ENCODE measurements at places on chromosomes 5 and 9. TPM values are rescaled to one million over a fixed set of nuclear protein-coding genes. Genes with fewer than 3 reads are reported as not detected.

The MCIDAS gene
- 0.24 TPM for total RNA-seq

DNA sequence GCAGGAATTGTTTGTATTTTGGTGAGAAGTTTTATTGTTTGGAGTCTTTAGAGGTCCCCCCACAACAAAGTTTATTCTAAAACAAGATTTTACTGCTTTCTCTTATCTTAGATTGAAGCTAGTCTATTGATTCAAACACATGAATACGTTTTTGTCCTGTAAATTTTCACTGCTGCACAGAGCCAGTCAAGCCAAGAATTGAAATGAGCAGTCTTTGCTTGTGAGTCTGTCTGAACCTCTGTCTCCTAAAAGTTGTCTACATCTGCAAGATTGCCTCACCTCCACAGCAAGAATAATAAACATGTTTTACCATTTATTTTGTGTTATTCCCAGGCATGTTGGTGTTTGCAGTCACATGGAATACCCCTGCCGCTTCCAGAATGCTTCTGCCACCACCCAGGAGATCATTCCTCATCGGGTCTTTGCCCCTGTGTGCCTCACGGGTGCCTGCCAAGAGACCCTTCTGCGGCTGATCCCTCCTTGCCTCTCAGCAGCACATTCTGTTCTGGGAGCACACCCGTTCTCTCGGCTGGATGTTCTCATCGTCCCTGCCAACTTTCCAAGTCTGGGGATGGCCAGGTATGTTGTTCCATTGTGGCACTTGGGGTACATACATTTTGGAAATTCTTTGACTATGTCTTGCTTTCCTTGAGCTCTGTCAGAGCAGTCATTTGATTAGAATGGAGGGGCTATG, 74.1 kb downstream of the AOPEP start:
- no peak for ATAC-seq

DNA sequence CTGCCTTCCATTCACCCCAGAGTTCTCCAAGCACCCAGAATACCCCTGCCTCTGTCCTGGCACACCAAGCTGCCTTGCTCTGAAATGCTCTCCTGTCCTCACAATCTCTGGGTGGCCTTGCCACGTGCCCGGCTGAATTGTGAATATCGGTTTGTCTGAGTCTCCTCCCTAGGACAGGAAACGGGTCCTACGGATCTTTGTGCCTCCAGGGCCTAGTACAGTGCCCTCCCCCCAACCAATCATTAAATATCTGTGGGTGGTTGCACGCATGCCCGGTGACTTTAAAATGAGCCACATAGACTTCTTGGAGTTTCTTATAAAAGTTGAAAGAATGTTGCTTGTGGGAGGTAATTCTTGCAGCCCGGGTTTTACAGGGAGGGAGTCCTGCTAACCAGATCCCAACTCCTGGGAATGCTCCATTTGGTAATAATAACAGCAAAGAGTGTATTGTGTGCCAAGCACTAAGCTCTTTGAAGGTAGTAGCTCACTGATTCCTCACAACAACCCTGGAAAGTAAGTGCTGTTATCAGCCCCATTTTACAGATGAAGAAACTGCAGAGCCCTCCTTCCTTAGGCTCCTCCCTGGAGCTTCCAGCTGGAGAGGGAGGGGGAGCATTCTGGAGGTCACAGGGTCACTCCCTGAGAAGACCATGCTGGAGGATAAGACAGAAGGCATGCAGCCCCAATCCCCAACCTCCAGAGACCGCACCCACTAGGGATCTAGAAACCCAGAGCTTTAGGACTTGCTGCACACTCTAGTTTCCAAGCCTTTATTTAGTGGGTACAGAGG, 23.4 kb downstream of the URM1 start:
- peak; percentile 28 for ATAC-seq

GRCh38 chr5:38607930-38608564, 51.6 kb upstream of the LIFR start:
- no peak for ATAC-seq

- no peak for ATAC-seq
These were observed 40.4 kb upstream of the HMHB1 start for GRCh38 chr5:143771602-143772001.

The EXD3 gene
- 14.8 TPM for total RNA-seq

The PCDHGB1 gene
- total RNA-seq, result 0.50 TPM

- ATAC-seq, result no peak
These were observed 521.9 kb downstream of the DTWD2 start for GRCh38 chr5:118466418-118466817.

The TAF11L10 gene
- total RNA-seq, result 17.3 TPM

The FOXD4L3 gene
- total RNA-seq, result 0.05 TPM

The GEMIN5 gene
- total RNA-seq, result 13.0 TPM

- no peak for ATAC-seq
These were observed 116.7 kb downstream of the UGCG start for GRCh38 chr9:112013266-112013665.

The RFK gene
- total RNA-seq, result 23.0 TPM

DNA sequence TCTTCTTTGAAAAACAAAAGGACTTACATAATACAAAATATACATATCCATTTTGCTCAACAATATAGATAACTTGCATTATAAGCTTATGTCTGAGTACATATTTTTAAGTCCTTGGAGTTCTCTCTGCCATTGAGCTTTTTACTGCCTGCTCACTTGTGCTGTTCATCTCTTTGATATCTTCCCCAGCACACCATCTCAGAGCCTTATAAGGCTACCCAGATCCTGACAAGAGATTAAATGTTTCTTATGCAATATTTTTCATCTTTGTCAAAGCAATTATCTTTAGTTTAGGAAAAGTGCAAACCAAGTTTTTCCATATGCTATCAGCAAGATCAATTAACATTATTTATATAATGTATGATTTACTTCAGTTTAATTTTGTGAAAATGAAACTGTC, 60.7 kb upstream of the ITGA1 start:
- ATAC-seq, result no peak

The UBLCP1 gene
- 21.8 TPM for total RNA-seq

The PRKAA1 gene
- 71.7 TPM for total RNA-seq

- peak; percentile 32 for ATAC-seq
These were observed at the start of gene TLX3 for GRCh38 chr5:171308453-171309275. Gene TLX3 (plus strand): TSS chr5:171309248. CDS start chr5:171309366, 118 bp downstream.

GRCh38 chr9:106653213-106653612, 209.8 kb upstream of the ZNF462 start:
- ATAC-seq, result no peak

- no peak for ATAC-seq
These were observed 168.5 kb downstream of the OLFM1 start for GRCh38 chr9:135255841-135256580.

The PCDHB9 gene
- total RNA-seq, result 1.3 TPM

The GTF3C4 gene
- total RNA-seq, result 17.7 TPM

- peak; percentile 78 for ATAC-seq
These were observed 10.6 kb downstream of the PRDM6 start for GRCh38 chr5:123099514-123100151.

Data from motor neuron (in vitro differentiated cells).